Esophagus muscularis mucosa (tissue), 4 donors: ENCODE measurements at places on chromosomes 1 and 21. TPM values are rescaled to one million over a fixed set of nuclear protein-coding genes. Genes with fewer than 3 reads are reported as not detected.

LCE3E gene
- not detected for total RNA-seq

GRCh38 chr21:18318156-18318555, 73.5 kb downstream of the CHODL start:
- DNase-seq, result no peak

- DNase-seq, result no peak
These were observed 217.5 kb upstream of the MAP1LC3C start for GRCh38 chr1:242216368-242216767.

HLCS gene
- 15.9 TPM for total RNA-seq

DNA sequence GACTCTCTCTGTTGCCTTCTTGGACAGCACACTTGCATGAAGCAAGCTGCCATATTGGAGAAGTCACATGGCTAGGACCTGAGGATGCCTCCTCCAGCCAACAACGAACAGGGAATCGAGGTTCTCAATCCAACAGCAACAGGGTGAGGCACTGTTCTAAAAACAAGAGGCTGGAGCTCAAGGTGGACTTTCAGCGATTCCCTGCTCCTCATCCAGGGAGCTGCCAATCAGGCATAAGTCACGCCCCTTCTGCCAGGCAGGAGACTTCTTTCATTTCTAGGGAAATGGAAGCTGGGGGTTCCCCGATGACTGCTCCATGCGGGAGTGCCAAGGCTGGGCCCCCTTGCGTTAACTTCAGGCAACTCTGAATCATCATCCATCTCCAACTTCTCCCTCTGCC, 22.7 kb upstream of the IFNAR1 start:
- DNase-seq, result no peak

- DNase-seq, result no peak
These were observed 17.1 kb upstream of the FBXO28 start for GRCh38 chr1:224096773-224097172.

DNA sequence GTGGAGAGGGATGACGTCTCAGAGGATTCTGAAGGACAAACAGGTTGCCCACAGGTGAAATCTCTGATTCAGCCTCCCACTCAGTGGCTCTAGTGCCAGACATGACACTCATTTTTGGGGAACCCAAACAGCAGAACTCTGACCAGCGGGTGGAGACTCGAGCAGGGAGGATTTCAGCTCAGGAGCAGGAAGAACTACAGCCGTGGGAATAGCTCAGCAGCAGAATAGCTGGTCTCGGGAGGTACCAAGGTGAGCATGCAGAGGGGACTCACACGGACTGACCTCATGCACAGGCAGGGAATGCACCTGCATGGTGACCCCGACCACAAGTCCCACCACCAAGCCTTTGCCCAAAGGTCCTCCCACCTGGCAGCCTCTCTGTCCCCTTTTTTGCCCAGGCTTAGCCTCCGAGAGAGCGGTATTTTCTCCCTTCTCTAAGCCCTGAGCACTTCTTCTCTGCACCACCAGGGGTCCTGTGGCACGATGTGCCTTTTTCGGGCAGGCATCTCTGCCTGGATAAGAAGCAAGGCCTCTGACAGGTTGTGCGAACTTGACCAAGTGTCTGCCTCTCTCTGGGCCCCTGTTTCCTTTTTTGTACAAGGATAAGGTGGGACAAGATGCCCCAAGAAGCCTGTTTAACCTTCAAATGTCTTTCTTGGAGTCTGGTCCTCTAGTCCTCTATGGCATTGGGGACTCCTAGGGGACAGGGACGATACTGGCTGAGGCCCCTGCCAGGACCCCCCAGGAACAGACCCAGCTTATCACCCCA, 8.8 kb upstream of the FGR start:
- DNase-seq, result no peak

DNA sequence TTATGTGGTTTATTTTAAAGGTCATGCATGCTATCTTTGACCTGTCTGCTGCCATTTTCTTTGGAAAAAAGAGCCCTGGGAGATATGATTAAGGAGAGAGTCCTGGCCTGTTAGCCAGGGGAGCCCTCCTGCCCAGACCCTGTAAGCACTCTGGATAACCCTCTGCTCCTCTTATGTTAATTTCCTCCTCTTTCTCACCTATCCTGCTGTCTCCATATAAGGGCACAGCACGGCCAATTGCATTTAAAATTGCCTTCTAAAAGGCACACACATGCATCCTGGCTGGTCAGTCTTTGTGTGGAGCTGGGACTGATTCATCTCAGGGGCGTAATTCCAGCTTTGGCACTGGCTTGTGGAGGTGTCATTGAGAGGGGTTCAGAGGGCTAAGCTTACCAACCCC, 158.9 kb downstream of the ST6GALNAC5 start:
- no peak for DNase-seq

DNA sequence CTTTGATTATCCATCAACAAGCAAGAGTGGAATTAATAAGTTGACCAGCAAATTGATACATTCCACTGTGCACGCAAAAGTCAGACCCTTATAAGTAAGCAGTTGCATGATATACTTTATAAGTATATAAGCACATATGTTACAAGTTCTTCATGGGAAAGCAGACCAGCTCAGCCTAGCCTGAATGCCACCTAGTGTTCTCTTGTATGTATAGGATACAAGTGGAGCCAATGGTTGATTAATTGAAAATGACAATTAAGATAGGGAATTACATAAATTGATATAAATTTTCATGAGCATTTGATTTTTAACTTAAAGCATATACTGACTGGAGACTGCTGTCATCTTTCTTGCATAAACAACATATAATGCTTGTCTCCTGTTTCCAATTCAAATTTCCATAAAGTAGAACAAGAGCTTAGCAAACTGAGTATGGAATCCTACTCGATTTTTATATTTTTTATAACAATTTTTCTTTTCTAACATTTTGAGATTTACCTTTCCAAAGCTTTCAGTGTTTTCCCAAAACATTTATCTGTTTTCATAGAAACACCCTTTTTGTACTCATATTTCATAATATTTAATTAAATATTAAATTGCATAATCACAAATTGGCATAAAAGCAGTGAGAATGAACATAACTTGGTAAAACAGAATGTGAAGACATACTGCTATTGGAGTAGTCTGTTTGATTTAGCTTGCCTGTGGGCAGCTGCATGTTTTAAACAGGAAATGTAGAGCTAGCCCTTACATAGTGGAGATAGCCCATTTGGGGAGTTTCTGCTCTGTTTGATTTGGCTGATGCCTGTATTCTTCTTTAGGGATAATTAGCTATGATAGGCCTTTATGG, 62.8 kb downstream of the MAGI3 start:
- DNase-seq, result no peak

IRF6 gene
- 0.66 TPM for total RNA-seq

ZFP69 gene
- 3.3 TPM for total RNA-seq

ESRRG gene
- total RNA-seq, result 7.8 TPM

IL19 gene
- not detected for total RNA-seq

- DNase-seq, result no peak
These were observed 55.5 kb upstream of the CNN3 start for GRCh38 chr1:94982398-94982797.

C1orf50 gene
- 3.0 TPM for total RNA-seq

DNA sequence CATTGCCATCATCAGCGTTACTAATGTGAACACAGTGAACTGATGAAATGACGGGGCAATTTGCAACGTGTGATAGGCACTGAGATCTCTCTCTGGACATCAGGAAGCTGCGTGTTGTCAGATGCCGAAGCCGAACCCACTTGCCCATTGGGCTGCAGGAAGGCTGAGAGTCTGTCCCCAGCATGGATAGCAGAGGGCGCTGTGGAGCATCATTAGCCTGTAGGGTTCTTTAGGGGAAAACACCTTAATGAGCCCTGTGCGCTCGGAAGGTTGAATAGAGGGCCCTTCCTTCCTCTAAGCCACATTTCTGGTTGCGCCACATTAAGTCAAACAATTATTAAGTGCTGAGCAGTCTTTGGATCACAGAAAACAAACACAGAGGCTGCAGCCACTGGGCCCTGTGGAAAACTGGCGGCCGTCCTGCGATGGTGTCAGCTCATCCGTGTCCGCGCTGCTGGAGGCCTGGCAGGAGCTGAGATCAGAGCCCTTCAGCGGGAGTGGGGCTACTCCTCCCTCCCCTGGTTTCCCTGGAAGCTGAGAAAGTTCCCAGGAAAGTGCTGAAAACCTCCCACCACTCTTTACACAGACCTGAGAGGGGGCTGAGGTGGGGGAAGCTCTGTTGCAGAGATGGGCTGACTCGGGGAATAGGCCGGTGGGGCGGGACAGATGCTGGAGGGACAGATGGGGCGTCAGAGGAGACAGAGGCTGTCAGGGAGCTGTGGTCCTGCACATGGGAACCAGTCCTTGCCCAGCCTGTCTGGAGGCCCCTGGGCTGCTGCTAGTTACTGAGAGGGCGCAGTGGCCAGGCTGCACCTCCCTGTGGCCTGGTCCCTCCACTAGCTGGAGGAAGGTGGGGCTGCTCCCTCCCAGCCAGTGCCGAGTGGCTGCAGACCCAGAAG, 12.7 kb downstream of the TFF2 start:
- no peak for DNase-seq

DNA sequence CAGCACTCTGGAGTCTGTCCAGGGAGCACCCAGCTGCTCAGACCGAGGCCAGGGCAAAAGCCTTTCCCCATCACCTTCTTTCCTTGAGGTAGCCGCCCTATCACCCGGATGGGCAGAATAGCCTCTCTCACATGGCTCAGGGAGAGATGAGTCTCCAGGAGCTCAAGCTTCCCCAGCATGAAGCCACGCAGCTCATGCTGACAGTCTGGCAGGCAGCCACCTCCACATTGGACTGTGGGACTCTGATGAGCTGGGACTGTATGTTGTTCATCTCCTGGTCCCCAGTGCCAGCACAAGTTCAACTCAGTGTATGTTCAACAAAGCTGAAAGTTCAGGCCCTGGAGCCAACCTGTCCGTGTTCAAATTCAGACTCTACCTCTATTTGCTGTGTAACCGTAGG, 75.2 kb upstream of the ZC3H12A start:
- no peak for DNase-seq

GRCh38 chr1:154148807-154149206, 6.1 kb downstream of the NUP210L start:
- DNase-seq, result no peak
